ENCODE measurements at places on chromosomes 5 and 9.

GRCh38 chr9:130681769-130682420 lies 11.7 kb upstream of the EXOSC2 start:
- DNase-seq: no peak

- DNase-seq: no peak
Observed at GRCh38 chr9:112125951-112126388, 49.1 kb downstream of the SUSD1 start.

DNA sequence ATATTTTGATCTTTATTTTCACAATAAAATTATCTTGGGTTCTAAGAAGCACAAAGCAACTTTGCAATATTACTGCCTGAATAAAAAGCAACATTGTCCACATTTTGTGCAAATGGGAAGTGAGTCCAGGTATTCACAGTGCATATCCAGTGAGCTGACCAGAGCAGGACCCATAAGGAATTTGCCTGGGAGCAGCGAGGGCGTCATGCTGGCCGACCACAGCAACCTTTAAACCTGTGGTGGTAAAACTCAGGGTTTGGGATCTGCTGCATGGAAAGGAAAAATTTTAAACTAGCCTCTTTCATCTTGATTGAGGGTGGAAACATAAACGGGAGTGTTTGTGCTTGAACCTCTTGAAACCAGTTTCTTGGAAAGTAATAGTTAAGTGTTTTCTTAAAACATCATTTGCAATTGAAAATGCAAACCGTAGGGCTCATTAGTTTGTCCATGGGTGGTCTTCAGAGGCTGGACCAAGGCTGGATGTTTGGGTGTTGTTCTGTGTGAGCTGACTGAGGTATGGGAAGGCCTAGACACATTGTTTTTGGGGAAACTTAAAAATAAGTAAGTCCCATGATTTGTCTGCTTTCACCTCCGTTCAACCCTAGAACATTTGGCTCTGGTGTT lies 85.0 kb upstream of the ANKH start:
- no peak for DNase-seq

DNA sequence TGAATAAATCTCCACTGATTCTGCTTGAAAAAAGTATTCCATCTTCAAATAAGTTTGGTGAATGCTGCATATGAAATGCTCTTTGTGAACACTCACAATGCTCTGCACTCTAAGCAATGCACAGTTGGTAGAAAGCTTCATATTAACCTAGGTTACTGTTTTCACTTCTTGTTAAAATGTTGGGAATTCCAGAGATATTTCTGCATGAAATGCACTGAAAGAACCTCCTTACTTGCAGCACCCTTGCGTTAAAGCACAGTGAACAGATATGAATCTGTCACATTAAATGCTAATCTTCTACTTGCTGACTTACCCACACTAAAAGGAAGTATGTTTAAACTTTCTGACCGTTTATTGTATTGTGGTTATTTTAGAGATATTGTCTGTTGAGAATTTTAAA lies 584.1 kb upstream of the NUDT12 start:
- no peak for DNase-seq

GRCh38 chr5:42487821-42488220 lies 64.6 kb downstream of the GHR start:
- no peak for DNase-seq

DNA sequence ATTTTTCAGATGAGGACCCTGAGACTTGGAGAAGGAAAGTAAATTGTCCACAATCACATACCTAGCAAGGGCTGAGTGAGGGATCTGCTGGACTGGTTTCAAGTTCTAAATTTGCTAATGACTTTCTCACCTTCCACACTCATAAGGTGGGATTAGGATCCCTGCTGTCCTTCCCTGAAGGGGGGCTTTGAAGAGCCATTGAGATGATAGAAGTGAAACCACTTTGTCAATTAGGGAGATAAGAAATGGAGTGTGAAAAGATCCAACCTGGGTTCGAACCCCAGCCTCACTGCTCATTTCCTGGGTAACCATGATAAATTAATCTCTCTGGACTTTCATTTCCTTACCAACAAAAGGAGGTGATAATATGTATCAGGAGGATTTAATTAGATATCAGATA lies 32.7 kb upstream of the FOXE1 start:
- no peak for DNase-seq

DNA sequence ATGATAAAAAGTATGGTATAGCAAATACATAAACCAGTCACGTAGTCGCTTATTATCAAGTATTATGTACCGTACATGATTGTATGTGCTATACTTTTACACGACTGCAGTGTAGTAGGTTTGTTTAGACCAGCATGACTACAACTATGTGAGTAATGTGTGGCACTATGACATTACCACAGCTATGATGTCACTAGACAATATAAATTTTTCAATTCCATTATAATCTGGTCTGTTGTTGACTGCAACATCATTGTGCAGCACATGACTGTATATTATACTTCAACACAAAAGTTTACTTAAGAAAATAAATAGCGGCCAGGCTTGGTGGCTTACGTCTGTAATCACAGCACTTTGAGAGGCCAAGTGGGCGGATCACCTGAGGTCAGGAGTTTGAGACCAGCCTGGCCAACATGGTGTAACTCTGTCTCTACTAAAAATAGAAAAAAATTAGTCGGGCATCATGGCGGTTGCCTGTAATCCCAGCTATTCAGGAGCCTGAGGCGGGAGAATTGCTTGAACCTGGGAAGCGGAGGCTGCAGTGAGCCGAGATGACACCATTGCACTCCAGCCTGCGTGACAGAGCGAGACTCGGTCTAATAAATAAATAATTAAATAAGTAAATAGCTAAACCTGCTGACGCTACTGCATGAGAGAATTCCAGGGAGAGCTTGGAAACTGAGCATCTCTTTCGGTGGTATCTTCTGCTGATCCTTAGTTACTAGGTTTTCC lies 24.6 kb upstream of the JADE2 start:
- no peak for DNase-seq

- no peak for DNase-seq
Observed at GRCh38 chr5:41356786-41357185, 143.5 kb upstream of the C6 start.

GRCh38 chr9:134671341-134672113 lies 29.9 kb downstream of the COL5A1 start:
- no peak for DNase-seq

DNA sequence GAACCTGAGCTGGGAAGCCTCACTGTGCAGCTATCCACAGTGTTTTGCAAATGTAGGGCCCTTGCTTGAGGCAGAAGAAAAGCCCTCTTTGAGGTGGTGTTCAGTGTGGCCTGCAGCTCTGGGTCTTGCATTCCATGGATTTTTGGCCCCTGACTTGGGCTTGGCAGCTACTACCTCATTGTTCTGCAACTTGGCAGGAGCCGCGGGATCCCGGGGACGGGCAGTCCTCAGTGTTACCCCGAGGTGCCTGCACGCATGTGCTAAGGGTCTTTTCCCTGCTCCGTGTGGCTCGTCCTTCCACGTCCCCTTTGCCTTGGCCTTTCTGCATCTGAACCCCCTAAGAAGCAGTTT lies 39.8 kb downstream of the NEK6 start:
- peak; percentile 90 for DNase-seq

GRCh38 chr9:110126499-110126941 lies 81.4 kb downstream of the C9orf152 start:
- DNase-seq: no peak

DNA sequence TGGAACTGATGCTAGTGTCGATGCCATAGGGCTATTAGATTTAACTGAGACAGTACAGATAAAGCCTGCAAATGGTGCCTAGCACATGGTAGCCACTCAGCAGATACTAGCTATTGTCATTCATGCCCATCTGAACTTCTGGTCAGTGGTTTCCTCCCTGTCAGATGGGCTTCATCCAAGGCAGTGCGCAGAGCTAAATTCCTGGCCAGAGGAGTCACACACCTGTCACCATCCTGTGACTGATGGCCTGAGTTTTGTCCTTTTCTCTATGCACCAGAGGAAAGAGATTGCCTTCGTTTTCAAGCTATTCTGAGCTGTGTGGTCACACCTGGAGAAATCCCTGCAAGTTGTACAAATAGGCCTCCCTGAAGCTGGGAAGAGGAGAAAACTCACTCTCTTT lies 34.7 kb downstream of the MSX2 start:
- DNase-seq: no peak

- no peak for DNase-seq
Observed at GRCh38 chr5:98911280-98912040, 17.3 kb downstream of the CHD1 start.

- no peak for DNase-seq
Observed at GRCh38 chr9:79765466-79765865, 193.7 kb downstream of the TLE4 start.

DNA sequence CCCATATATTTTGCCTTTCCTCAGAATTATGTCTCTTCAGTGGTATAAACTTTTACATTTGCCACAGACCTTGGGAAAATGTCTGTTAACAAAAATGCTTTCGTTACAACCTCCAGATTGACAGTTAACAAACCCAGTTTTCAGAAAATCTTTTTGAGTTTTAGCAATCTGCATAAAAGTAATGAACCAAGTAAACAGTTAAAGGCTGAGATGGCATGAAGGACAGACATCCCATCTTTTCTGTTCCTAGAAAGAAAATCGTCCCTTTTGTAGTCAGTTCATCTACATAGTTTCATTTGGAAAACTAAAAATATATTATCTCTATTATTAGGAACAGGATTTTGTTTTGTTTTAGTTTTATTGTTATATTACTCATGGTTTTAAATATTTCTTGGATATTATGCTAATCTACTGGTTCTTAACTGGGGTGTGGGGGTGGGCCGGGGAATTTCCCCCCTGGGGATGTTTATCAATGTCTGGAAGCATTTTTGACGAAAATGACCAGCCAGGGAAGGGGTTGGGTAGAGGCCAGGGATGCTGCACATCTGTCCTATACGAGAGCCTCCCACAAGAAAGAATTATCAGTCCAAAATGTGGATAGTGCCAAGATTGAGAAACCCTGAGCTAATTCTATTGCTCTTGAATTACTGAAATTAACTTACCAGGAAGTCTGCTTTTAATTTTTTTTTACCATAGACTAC lies 11.9 kb downstream of the FYB1 start:
- DNase-seq: no peak

DNA sequence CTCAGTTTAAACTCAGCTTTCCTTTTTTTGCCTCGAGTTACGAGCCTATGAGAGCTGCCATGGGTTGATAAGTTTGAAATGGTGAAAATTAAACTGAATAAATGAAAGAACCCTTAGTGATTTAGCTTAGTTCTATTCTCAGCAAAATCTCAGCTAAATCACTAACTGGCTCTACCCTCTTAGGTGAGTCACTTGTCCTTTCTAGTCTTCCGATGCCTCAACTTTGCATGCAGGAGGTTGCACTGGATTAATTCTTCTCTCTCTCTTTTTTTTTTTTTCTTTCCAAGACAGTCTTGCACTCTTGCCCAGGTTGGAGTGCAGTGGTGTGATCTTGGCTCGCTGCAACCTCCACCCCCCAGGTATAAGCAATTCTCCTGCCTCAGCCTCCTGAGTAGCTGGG lies 83.9 kb downstream of the PAPPA start:
- DNase-seq: no peak

DNA sequence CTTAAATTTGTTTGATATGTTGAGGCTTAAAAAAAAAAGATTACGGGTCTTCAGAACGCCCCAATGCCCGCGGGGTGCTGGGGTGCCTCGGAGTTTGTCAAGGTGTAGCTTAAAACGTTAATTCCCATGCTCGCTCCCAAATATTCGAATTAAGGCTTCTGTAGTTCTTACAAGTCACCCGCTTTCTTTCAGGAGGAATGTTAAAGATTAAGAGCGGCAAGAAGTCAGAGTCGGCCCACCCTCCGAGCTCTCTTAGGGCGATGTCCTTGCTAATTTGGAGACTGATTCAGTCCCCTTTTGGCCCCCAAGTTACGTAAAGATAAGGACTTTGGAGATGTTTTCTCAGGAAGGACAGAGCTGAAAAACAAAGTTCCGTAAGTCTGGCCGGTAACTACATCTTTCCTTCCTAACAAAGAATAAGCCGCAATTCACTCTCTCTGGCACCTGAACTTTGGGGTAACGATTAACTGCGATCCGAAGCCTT lies 746 bp upstream of the NPM1 start:
- no peak for DNase-seq

GRCh38 chr9:114366334-114367128 lies 21.3 kb downstream of the AKNA start:
- DNase-seq: no peak

DNA sequence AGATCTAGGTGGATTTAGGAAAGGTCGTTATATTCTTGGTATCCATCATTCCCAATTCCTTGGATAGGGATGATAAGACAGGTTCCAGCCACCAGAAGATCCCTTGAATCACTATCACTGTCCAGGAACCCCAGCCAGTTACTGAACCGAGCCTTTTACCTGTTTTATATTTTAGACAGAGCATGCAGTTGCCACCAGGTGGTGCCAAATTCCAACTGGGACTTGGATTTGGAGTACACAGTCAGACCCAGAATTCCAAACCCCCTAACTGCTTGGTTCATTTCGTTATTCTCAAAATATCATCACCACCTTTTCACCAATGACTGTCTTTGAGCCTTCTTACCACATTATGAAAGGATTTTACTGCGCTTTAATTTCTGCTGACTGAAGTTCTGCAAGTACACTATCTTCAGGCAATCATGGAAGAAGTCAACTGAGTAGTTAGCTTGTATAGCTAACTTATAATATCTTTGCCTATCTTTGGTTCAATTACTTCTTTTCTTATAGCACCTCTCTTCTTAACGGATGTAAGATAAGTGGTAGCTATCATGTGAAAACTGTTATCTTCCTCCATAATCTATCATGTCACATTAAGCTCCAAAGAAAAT lies 191.8 kb downstream of the PRR16 start:
- peak; percentile 11 for DNase-seq

GRCh38 chr5:128528637-128529255 lies 9.3 kb downstream of the FBN2 start:
- DNase-seq: no peak

DNA sequence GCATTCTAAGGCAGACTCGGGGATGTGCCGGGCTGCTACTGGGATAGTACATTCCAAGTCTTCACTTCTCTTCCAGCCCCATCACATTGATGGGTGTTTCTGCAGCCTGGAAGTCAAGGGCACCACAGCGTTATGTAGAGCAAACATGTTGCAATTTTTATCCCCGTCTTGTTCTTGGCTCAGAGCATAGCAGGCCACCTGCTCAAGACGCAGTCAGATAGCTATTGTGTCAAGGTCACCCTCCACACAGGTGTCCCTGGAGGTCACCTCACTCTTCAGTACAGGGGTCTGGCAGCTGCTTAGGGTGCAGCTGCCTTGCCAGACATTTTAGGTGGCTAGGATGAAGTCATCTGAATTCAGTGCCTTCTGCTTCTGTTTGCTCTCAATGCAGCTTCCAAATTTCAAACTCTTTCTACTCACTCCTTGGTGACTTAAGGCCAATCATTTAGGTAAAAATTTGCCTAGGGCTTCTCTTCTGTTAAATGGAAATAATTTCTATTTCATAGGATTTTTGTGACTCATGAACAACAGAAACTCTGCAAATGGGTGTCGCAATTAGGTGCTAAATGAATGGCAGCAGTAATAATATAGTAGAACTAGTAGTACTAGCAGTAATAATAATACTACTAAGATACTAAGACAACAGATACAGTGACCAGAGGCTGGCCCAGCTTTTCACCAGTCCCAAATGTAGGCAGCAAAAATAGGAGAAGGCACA lies 24.3 kb downstream of the KCNV2 start:
- no peak for DNase-seq

- DNase-seq: peak; percentile 22
Observed at GRCh38 chr5:1471240-1471853, 26.1 kb upstream of the SLC6A3 start.
